Occipital lobe (tissue), 3 donors: ENCODE measurements at places on chromosomes 6 and 20. TPM values are rescaled to one million over a fixed set of nuclear protein-coding genes. Genes with fewer than 3 reads are reported as not detected.

The LINC00237 gene
- 2.0 TPM for total RNA-seq

The AVP gene
- total RNA-seq: not detected

The GPLD1 gene
- 12.6 TPM for total RNA-seq

The RHAG gene
- not detected for total RNA-seq

The OR2J3 gene
- total RNA-seq: not detected

- no peak for DNase-seq
Observed at GRCh38 chr20:17882834-17883591, 85.6 kb downstream of the SNX5 start.

- DNase-seq: no peak
Observed at GRCh38 chr6:35288834-35289233, 8.8 kb upstream of the DEF6 start.

DNA sequence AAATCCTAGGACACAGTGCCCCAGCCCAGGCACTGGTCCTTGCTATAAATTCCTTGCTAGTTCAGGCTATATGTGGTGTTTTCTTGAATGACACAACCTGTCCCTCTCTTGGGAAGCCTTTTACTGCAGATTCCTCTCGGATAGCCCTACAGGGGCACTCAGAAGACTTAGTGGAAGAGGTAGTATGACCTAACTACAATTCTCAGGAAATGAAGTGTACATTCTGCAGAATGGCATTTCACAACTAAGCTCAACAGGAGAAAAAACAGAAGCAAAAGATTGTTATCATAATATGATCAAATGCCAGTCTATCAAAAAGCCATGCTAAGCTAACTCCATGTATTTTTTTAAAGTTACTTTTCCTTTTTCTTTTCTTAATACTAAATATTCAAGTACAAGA is 66.3 kb upstream of the FBXL4 start:
- no peak for DNase-seq

DNA sequence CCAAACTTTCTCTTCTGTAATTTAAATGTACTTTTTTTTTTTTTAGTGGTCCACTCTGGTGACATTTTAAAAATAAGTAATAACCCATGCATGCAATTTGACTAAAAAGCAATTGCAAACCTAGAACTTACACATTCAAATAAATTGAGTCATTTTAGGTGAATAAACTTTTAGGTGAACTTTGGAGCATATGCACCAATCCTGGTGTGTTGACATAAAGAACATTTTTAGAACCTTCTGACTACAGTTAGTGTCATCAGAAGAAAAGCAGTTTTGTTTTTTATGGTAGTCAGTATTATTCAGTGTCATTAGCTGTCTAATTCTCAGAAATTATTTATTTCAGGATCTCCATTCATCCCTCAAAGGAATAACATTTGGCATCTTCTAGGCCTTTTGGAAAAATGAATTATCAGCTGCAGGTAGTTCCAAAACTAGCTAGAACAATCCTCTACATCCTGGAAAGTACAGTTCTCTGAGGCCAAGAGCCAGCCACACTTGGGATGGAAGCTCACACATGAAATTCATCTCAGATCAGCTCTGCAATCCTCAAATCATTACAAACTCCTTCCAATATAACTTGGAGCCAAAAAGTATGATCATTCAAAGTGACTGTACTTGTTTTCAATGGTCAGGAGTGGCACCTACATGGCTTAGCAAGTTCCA is 38.5 kb upstream of the SIM1 start:
- no peak for DNase-seq

DNA sequence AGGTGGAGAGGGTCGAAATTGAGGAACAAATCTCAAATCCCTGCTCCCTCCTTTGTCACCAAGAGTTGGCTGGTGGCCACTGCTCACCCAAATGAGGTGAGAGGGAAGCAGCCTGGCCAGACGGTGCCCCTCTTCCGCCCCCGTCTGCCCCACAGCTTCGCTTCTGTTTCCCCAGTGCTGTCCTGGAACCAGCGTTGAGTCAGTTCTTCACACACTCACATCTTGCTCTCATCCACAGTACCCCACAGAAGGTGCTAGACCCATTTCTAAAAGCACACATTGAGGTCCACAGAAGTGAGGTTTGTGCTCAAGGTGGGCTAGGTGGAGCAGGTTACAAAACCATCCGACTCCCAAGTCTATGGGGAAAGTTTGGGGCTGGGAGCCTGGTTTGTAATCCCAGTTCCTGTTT is 3.8 kb downstream of the CEBPB start:
- DNase-seq: no peak
